ENCODE measurements at places on chromosomes 5 and 9. TPM values are rescaled to one million over a fixed set of nuclear protein-coding genes. Genes with fewer than 3 reads are reported as not detected.

The ZNF618 gene
- 14.4 TPM for total RNA-seq

The CTSL gene
- total RNA-seq, result 242 TPM

The LIX1 gene
- not detected for total RNA-seq

The PCA3 gene
- total RNA-seq, result 0.13 TPM

The PRKAA1 gene
- total RNA-seq, result 62.7 TPM

The CDKN2A gene
- total RNA-seq, result 40.8 TPM

The PKD2L2 gene
- not detected for total RNA-seq

The ANKRA2 gene
- 24.8 TPM for total RNA-seq

The PDE6A gene
- 0.05 TPM for total RNA-seq

The NR2F1 gene
- 14.1 TPM for total RNA-seq

The COMMD10 gene
- total RNA-seq, result 38.2 TPM

The HOMER1 gene
- 1.8 TPM for total RNA-seq

The FAM13B gene
- 5.1 TPM for total RNA-seq

The FOXI1 gene
- total RNA-seq, result not detected

The SURF1 gene
- total RNA-seq, result 33.4 TPM

The NSMF gene
- 50.1 TPM for total RNA-seq

The SPATA31D4 gene
- not detected for total RNA-seq

The FSD1L gene
- total RNA-seq, result 1.9 TPM
